ENCODE measurements at places on chromosomes 7 and 10.

DNA sequence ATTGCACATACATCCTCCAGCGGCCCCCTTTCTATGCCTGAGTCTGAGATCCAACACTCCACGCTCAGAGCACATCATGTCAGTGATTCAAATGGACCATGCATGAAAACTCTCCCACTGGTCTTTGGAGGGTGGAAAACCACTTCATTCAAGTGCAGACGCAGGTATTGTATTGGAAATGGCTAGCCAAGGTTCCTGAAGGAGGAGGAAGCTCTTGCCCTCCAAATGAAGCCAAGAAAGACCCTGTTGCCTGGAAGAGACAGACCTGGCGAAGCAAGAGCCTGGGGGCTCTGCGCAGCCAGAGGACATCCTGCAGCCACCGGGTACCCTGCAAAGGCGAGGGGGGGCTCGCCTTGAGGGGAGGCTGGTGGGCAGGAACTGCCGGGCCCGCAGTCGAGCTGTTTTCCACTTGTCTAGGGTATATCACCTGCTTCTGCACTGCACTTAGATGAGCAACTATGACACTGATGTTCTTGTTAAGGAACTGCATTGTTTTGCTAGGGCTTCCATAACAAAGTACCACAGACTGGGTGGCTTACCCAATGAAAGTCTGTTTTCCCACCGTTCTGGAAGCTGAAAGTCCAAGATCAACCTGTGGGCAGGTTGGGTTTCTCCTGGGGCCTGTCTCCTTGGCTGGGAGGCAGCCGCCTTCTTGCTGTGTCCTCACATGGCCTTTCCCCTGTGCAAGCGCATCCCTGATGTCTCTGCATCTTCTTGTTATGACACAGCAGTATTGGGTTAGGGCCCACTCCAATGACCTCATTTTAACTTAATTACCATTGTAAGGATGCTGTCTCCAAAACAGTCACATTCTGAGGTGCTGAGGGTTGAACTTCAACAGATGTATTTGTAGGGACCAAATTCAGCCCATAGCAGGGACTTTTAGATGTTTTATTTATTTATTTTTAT is 233.4 kb downstream of the ARHGAP12 start:
- DNase-seq, result no peak

DNA sequence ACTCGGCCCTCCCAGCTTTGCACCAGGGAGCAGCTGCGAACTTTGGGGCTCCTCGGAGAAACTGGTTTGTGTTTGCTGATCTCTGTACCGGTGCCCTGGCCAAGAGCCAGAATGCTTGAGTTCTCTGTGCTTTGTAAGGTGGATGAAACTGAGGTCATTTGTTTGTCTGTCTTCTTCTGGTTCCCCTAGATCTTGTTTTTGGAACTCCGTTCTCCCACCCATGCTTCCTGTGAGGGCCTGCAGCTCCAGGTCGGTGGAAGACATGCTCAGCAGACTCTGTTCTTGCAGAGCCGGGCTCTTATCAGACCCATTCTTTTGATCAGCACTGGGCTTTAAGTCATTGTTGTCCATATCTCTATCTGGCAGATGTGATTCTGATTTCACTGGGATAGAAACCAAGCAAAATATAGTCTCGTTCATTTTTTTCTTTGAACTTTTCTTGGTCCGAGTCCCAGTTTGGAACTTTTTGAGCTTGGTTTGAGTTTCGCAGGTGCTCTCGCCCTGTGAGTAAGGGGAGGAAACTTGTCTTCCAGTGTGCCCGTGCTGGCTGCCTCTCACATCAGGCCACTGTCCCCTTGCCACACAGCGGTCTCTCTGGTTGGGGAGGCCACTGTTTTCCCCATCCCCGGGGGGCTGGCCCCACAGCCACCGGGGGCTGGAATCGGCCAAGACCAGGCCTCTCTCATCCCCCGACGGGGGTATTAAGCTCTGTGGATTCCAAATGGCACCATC is 31.2 kb downstream of the JCAD start:
- DNase-seq, result no peak

- DNase-seq, result no peak
Observed at GRCh38 chr7:35365523-35365922, 111.6 kb upstream of the TBX20 start.

DNA sequence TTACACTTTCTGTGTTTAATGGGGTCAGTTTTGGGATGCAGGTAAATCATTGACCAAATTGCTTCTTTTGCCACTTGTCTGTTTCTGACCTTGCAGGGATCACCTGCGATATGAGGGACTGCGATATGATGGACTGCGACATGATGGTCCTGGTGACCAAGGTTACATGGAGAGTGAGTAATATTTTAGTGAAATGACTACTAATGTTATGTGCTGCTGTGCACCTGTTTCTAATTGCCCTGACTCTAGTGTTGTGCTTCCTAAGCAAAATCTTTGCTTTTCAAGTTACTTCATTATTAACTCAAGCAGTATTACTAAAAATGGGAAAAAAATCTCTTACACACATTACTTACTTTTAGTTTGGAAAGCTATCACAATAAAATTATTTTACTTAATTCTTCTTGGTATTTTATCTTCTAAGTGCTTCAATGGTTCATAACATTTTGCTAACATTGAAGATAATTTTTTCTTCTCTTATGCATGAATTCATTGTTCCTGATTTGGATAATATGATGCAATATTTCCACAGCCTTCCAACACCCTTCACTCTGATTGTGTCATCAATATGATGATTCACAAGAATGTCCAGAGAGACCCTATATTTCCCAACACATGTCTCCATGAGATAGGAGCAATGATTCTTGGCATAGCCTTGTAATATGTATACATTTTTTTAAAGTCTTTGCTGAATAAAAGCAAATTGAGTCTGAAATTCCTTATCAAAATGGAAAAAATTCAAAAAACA is 306.2 kb upstream of the AKR1E2 start:
- DNase-seq, result no peak

GRCh38 chr10:132320654-132321469 is 11.1 kb upstream of the LRRC27 start:
- no peak for DNase-seq

DNA sequence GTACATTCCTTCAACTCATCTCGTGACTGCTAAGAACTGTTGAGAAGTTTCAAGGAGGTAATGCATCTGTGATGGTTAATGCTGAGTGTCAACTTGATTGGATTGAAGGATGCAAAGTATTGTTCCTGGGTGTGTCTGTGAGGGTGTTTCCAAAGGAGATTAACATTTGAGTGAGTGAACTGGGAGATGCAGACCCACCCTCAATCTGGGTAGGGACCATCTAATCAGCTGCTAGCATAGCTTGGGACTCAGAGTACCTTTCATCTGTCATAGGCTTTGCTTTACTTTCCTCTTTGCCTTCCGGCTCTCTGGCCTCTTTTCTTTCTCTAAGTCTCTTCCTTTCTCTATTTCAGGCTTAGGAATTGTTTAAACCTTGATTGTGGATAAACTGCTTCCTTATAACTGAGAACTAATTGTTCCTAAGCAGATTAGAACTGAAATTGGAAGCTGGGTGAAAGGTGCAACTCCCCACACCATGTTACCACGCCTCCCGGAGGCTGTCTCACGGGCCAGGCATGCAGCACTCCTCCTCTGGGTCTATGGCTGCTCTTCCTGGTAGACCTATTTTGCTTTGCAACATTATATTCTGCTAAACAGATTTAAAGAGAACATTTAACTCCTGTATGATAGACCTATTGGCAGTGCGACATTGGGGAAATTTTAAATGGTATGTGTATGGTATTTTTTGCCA is 298.2 kb downstream of the CCSER2 start:
- no peak for DNase-seq

DNA sequence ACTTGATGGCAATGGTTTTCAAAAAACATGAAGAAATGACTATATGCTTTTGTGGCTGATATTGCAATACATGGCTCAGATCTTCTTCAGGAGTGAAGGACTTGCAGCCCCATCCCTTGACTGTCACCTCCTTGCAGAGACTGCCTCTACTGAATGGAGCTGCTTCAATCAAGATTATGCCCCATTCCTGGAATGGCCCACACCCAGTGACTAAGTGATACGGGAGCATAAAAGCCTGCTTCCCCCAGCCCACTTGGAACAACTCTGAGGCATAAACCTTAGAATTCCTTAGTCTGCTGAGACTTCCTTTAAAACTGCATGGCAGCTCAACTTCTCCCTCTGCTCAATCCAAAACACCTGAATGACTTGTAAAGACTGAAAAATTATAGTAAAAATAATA is 957.1 kb downstream of the SORCS3 start:
- no peak for DNase-seq

GRCh38 chr7:32263611-32264010 is 193.4 kb upstream of the PDE1C start:
- no peak for DNase-seq

DNA sequence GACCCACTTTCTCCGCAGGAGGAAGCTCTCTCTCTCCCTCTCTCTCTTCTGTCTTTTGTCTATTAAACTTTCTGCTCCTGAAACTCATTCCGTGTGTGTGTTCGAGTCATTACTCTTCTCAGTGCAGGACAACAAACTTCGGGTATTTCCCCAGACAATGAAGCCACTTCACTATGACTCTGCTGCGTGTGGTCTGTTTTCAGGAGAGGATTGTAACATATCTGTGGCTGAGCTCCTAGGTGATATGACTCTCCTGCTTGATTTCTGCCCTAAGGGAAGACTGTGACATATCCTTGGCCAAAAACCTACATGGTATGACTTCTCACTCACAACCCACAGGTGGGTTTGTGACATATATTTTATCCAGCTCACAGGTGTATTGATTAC is 39.9 kb upstream of the ZNF107 start:
- DNase-seq, result no peak

DNA sequence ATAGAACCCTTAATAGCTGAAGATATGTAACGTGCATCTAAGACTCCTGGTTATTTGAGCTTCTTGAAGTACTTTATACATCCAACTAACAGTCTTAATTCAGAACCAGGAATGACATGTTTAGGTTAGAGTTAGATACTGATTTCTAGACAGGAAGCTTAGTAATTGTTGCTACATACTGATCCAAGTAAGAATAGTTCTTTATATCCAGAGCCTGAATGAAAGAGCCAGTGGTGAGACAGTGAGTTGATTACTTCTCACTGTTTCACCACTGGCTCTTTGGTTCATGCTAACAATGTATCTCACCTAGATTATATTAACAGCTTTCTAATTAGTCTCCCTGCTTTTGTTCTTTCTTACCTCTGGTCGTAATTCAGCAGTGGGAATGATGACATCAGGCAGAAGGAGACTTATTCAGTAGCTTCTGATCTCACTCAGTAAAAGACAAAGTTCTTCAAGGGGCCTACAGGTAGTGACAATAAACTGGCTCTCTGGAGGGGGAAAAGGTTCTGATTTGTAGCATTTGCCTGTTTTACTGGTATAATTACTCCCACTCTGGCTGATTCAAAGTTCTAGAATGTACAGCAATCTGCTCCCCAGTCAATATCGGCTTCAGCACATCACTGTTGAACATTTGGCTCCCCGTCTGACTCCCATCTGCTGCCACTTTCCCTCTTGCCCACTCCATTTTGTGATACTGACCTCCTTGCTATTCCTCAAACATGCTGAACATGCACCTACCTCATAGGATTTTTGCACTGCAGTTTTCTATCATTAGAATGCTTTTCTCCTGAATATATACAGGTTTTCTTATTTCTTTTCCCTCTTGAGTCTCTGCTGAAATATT is 29.1 kb downstream of the MCU start:
- DNase-seq, result no peak

- DNase-seq, result no peak
Observed at GRCh38 chr10:54710918-54711317, 90.1 kb downstream of the PCDH15 start.

- no peak for DNase-seq
Observed at GRCh38 chr7:93884541-93884940, 6.0 kb downstream of the TFPI2 start.

- DNase-seq, result no peak
Observed at GRCh38 chr7:51229106-51229537, 87.5 kb downstream of the COBL start.

DNA sequence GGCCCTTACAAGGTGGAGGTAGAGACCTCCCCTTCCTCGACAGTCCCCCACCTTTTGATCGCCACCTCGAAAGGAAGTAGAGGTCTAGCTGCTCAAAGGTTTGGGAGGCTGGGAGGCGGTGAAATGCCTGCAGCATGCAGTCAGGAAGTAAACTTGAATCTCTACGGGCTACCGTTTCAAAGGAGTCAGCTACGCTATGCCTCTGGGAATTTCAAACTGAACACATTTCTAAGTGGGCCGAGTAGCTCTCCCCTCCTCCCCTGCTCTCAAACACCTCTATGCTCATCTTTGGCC is 68.0 kb downstream of the CXCL12 start:
- no peak for DNase-seq

- no peak for DNase-seq
Observed at GRCh38 chr10:28805390-28805789, 128.1 kb downstream of the BAMBI start.

- no peak for DNase-seq
Observed at GRCh38 chr7:20301311-20301939, 29.3 kb upstream of the ITGB8 start.

Measured in kidney epithelial cell (primary cell).